ENCODE measurements at places on chromosomes 6 and 20. TPM values are rescaled to one million over a fixed set of nuclear protein-coding genes. Genes with fewer than 3 reads are reported as not detected.

HEY2 gene
- total RNA-seq, result 60.6 TPM

KCNB1 gene
- 1.1 TPM for total RNA-seq

GRCh38 chr6:162173466-162173865 is 554.1 kb downstream of the PRKN start:
- no peak for DNase-seq

DNA sequence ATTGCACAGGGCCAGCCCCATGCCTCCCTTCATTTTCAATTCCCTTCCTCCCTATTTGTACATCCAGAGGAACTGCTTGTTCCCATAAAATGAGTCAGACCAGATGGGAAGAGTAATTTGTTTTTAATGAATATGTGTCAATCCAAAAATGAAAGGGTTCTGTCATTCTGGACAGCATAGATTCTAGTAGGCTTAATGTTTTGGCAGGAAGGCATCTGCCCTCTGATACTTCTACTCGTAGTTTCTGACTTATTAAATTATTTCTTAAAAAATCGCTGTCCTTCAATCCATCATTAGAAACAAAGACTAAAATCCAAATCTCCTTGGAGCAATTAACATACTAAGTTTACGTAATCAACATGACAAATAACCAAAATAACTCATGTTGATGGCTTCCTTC is 665.5 kb downstream of the TENT5A start:
- no peak for DNase-seq

DNA sequence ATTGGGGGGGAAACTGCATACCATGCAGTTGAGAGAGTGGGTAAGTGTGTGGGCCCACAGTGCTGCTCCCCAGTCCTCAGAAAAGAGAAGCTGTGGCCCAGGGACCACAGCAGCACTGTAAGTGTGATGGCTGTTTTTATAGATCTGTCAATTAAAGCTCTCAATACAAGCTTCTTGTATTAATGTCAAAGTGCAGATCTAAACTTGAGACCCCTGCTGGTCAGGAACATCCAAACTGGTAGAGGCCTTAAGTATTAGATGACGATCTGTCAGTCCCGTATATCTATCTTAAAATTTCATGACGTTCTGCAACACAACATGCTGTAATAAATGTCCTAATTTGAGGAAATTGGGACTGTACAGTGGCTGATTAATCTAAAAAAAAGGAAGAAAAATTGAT is 74.8 kb downstream of the TULP4 start:
- no peak for DNase-seq

DNA sequence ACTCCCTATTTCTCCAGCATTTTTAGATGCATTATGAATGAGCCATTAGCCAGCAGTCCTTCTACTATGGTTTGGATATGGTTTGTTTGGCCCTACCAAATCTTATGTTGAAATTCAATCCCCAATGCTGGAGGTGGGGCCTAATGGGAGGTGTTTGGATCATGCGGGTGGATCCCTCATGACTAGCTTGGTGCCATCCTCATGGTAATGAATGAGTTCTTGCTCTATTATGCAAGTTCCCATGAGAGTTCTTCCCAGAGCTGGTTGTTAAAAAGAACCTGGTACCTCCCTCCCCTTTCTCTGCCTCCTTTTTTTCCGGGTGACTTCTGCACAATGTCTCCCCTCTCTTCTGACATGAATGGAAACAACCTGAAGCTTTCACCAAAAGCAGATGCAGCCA is 6.2 kb upstream of the CGA start:
- no peak for DNase-seq

DNA sequence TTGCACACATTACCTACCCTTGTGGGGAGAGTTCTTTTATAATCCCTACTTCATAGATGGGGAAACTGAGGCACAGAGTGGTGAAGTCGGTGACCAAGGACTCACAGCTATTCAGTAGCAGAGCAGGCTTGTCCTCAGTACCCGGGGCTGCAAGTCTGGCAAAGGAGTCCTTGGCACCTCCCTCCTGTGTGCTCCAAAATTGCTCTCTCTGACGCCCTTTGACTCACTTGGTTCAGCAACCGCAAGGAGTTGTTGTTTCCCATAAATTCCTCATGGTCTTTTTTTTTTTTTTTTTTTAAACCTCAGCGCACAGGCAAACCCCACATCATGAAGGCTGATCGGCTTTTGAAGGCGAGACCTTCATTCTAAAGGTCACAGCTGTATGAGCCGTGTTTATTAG is 143.2 kb downstream of the CEBPB start:
- no peak for DNase-seq

DNA sequence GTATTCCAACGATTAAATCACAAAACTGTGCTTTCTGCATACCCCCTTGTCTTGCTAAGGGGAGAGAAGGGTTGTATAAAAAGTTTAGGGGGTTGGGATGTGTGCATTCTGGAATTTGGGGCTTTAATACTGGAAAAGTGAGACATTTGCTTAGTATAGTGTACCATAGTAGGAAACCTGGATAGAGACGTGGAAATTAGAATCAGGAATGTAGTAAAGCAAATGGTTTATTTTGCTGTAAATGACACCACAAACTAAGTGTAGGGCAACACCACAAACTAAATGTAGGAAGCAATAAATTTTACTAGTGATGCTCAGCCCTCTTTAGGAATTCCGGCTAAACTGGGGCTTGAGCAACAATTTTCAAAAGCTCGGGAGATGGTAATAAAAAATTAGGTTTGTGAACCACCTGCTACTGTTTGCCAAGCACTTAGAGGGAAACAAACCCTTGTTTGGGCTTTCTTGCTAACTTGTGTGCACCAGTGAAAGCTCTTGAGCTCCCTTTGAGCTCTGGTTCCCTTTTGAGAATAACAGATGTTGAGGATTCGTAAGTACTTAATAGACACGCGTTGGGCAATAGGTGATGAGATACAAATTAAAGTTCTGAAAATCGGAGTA is 13.8 kb downstream of the BRD2 start:
- no peak for DNase-seq

GRCh38 chr6:32195902-32196681 is 3.6 kb upstream of the GPSM3 start:
- peak; percentile 95 for DNase-seq
